Gastrocnemius medialis (tissue), 4 donors: ENCODE measurements at places on chromosomes 11 and 22. TPM values are rescaled to one million over a fixed set of nuclear protein-coding genes. Genes with fewer than 3 reads are reported as not detected.

- DNase-seq: no peak
Observed at GRCh38 chr22:32706149-32706548, 95.4 kb upstream of the TIMP3 start.

DNA sequence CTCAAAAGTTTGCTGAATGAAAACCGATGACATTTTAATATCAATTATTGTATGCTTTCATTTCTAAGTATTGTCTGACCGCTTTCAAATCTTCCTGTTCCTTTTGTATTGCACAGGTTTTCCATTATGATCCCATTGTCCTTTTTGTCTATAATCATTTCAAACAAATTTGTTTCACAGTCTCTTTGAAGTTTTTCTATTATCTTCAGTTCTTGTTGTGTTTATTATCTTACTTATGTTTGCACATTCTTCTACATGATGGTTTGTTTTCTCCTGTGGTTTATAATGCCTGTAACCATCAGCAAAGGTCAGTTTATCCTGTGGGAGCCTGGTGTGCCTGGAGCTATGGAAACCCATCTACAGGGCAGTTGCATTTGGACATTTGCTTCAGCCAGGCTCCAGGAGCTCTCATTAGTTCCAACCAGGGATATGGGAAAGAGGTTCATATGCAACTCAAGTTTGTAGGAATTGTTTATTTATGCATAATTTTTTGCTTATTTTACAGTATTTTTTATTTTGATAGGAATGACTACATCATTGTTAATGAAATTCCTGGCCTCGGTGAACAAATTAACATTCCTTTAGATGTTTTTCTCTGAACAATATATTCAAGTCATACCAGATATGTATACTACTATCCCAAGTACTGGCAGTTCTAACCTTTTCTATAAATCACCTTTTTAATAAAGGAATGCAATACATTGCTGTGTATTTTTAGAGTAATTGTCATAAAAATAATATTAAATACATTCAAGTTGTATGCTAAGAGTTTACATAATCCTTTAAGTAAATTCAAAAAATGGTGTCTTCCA lies 179.2 kb downstream of the SBF2 start:
- no peak for DNase-seq

The VSIG10L2 gene
- not detected for total RNA-seq

DNA sequence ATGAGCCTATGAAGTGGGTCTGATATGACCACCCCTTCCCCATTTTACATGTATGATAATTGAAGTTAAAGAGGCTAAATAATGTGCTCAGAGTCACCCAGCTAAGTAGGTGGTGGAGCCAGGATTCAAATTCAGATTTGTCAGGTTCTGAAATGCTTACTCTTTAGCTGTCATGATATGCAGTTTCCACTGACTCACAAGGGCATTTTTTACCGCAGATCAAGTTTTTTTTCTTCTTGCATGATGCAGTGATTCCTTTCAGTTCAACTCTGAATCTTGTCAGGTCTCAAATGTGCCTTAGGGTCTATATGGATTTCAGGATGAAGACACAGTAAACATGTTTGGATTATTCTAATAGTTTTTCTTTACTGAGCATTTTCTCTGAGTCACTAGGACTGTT lies 12.6 kb upstream of the TRIM44 start:
- DNase-seq: no peak

GRCh38 chr22:42814215-42814614 lies 42.9 kb downstream of the ARFGAP3 start:
- no peak for DNase-seq

GRCh38 chr22:22410121-22410520 lies 98.4 kb downstream of the ZNF280B start:
- DNase-seq: no peak

- DNase-seq: peak; percentile 72
Observed at GRCh38 chr11:46916286-46917108, 1.9 kb downstream of the LRP4 start.

DNA sequence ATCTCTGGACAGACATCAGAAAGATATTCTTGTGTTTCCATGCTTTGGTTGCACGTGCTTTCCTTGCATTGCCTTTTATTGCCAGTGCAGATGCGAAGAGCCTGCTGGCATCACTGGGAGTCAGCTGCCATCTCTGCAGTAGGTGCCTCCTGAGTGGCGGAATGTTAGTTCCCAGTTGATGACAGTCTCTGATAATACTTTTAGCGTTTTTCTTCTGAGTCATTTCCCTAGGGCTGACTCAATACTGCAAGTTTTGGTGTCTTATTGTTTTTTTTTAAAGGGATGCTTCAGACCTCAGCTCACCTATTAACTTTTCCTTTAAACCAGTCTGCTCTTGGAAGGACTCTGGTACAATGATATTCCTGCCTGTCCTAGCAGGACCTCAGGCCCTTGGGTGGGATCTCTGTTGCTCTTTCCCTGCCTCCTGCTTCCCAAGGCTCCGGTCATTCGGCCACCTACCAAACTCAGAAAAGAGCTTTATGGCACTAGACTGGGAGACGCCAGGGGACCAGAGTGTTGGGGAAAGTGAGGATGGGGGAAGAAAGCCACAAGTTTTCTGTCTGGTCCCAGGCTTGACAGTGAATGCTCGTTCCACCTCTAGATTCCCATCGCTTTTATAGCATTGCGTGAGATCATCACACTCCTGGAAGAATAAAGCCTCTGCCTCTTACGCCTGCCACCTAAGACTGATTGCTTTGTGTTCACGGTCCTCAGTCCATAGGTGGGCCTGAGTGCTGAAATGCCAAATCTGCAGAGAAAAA lies 308.7 kb downstream of the DDX10 start:
- no peak for DNase-seq

DNA sequence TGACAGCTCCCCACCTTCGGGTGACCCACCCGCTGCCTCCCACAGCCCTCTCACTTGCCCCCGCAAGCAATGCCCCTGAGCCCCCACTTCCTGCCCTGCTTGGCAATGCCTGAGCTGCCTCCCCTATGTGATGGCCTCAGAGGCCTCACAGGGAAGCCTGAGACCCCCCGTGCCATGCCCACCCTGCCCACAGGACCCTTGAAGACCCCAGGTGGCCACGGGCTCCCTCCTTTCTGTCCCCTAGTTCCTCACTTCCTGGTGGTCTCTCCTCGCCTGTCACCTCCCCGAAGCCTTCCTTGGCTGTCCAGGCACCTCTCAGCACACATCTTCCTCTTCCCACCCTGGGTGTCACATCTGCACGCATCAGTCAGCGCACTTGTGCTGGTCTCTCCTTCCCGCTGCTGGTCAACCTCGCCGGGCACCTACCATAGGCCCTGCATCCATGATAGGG lies 90.5 kb downstream of the BRD1 start:
- DNase-seq: no peak

- DNase-seq: no peak
Observed at GRCh38 chr11:43898574-43898973, 17.9 kb downstream of the ALKBH3 start.

- peak; percentile 27 for DNase-seq
Observed at GRCh38 chr22:20523086-20523983, 15.9 kb downstream of the MED15 start.

The OR2AG2 gene
- total RNA-seq: not detected

- DNase-seq: no peak
Observed at GRCh38 chr11:36309779-36310178, 13.7 kb downstream of the PRR5L start.

The MMP8 gene
- total RNA-seq: 0.13 TPM

The SPATA19 gene
- not detected for total RNA-seq

The ANO1 gene
- 9.2 TPM for total RNA-seq

DNA sequence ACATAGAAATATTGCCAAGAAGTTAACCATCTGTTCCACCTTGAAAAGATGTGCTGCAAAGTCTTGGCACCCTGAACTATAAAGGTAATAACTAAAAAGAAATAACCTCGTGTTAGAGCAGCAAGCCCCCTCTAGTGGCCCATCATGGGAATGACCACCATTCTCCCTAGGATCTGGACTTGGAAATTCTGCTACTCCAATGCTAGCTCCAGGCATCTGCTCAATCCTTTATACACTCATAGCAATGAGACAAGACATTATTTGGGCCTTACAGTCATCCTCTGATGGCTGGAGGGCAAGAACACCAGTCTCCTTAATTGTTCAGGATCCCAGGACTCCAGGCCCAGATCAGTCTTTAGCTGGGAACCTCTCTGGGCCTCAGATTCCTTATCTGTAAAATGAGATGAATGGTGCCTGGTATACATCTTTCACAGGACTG lies 76.0 kb downstream of the CWC15 start:
- no peak for DNase-seq

GRCh38 chr11:101914341-101914737 lies 471 bp upstream of the CEP126 start:
- no peak for DNase-seq

The FGF4 gene
- total RNA-seq: not detected

The FAM180B gene
- total RNA-seq: not detected

- DNase-seq: no peak
Observed at GRCh38 chr11:44243595-44244343, 66.2 kb downstream of the ALX4 start.

DNA sequence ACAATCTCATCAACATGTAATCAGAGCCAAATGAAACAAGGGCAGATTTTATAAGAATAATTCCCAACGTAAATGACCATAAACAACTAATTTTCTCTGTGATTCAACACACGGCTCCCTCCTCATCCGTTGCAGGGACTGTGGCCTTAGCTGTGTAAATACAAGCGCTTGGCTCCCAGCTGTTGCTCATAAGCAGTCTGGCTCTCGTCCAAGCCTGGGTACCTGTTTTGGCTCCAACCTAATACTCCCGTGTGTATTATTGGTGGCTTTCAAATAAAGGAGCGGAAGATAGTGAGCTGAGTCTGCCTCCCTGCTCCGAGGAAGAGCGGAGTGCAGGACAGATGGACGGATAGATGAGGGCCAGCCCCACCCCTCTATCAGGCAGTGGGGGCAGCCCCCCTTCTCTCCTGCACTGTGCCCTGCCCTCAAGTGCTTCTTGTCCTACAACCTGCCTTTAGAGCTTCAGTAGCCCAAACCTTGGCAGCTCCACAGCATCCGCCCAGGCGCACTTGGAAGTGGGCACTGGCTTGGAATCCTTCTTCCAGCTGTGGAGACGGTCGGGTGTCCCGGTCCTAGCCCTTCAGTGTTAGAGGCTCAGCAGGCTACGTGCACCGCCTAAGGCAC lies 670.9 kb downstream of the BRD1 start:
- DNase-seq: no peak

DNA sequence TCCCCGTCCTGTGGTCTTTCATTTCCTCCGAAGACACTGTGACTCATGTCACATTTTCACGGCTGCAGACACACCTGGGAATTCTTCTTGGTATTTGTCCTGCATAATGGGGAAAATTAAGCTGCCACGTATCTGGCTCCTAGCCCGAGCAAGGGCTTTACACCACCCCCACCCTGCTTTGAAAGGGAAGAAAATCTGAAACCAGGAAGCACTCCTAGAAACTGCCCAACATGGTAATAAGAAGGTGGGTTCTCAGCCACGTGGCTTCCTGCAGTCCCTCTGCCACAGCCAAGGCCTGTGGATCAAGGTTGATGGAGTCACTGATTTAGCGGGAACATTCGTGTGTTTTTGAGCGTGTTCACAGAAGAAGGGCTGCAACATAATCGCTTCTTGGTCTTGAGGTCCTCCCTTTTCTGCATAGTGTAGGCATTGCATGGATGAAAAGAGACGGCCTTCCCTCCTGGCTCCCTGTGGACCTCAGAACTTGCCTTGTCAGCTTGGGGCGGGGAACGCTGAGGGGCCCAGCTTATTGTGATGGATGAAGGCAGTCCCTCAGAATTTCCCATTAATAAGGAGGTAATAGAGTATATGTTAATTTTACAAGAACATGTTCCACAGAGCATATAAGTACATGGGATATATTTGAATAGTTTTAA lies 292.0 kb downstream of the NTM start:
- DNase-seq: no peak

The DEFB131B gene
- total RNA-seq: not detected

- no peak for DNase-seq
Observed at GRCh38 chr11:36791957-36792356, 193.9 kb upstream of the RAG2 start.

DNA sequence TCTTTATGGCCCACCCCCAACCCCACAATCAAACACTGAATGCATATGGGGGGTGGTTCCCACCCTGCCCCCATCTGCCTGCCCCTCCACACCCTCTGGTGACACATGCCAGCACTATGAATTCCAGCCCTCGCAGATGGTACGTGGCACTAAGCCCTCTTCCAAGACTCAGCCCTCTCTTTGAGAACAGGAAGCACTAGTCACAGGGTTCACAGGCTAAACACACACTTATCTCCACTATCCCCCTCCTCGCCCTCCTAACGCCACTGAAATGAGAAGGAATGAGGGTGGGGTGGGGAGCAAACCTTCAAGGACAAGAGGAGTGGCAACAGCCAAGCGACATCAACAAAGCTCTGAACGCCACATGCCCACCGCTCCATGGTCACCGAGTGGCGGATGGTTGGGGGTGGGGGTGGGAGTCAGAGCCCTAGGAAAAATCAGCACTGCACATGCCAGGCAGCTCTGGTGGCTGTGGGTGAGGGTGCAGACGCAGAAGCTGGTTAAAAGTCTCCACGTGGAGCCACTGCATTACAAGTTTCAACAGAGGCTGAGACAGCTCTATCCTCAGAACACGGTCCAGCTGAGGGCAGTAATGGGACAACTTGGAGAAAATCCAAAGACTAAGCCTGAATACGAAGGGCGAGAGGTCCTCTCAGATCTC lies 33.6 kb downstream of the TMEM184B start:
- peak; percentile 57 for DNase-seq

GRCh38 chr11:9977554-9977953 lies 313.7 kb downstream of the SWAP70 start:
- no peak for DNase-seq

The THY1 gene
- 0.70 TPM for total RNA-seq

- no peak for DNase-seq
Observed at GRCh38 chr11:113363996-113364641, 23.5 kb upstream of the ANKK1 start.

DNA sequence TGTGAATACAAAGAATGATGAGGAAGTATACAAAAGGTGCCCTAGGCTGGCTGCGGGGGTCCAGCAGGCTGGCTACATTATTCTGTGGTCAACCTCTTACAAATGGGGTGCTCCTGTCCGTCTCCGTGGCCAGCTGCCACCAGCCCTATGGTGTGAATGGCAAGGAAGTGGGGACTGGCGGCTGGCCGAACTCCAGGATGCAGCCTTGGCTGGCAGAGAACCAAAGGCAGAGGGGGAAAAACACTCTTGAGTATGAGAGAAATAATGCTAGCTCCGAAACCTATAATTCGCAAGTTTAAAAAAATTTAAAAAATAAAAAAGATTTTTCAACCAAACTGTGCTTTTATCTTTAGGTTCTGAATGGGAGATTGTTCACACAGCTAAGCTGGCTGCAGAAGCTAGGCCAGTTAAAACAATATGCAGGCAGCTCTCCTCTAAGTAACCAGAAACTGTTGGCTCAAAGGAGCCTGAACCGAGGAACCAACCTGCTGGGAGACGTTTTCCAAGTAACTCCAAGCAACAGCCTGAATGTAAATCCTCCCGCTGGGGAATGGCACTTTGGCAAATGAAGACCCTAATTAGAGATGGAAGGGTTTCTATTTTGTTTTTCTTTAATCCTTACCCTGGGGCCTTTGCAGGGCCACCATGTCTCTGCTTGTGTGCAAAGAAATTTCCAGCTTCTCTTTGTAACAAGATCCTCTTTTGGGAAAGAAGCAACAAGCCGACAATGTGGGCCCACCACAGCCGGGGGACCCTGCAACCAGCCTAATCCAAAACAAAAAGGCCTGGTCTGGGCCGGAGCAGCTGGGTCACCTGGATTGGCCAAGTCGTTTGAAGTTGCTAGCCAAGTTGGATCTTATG lies 50.2 kb downstream of the C22orf31 start:
- DNase-seq: no peak

The CEP126 gene
- total RNA-seq: 0.42 TPM

- no peak for DNase-seq
Observed at GRCh38 chr22:33209930-33210784, 152.0 kb upstream of the SYN3 start.

- DNase-seq: no peak
Observed at GRCh38 chr11:116049383-116049782, 545.2 kb upstream of the CADM1 start.
